ENCODE measurements at places on chromosomes 6 and 20.
A peak's percentile ranks its signal among the peaks of the same experiment; 100 is the strongest.

- no peak for DNase-seq
Measured at GRCh38 chr6:131436358-131436757, 136.7 kb upstream of the ARG1 start.

GRCh38 chr6:145544514-145544913 is 190.8 kb downstream of the EPM2A start:
- no peak for DNase-seq

GRCh38 chr6:119327810-119328209 is 21.8 kb downstream of the MAN1A1 start:
- DNase-seq = no peak

GRCh38 chr6:140601021-140601808 is 1226.8 kb upstream of the CITED2 start:
- DNase-seq = no peak

DNA sequence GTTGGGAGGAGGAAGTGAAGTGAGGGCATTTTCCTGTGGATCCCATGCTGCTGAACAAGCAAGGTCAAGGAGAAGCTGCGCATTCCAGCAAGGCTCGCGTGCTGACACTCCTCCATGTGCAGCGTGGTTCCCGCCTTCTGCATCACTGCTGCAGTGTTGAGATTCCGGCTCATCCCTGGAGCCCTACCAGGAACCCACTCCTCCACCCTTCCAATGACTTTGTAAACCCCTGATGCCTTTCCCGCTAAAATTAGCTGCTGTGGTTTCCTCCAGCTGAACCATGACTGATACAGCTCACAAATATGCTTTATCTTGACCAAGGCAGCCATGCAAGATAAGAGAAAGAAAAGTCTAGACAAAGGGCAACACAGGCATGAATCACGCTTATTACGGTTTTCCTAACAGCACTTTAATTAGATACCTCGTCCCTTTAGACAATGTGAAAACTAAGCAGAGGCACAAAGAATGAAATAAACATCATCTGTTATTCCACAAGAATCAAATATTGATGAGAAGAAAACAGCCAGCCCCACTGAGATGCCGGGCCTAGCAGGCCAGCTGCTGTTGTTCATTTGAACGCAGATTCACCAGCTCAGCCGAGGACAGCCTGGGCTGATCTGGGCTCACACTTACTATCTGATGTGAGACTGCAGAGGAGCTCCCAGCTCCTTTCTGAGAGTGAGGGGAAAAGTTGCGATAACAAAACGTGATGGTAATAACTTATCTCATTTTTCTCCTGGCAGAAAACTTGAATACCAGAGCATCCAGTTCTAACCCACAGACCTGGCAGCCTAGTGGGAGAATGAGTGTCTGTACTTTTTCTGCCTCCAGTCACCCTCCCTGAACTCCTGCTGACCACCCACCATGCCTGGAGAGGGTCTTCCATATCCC is 14.2 kb upstream of the BNIP5 start:
- no peak for DNase-seq

GRCh38 chr6:166650824-166651807 is 24.1 kb upstream of the RPS6KA2 start:
- no peak for DNase-seq

GRCh38 chr6:35581633-35582032 is 68.9 kb upstream of the TULP1 start:
- no peak for DNase-seq

- DNase-seq = no peak
Measured at GRCh38 chr6:96075826-96076225, 60.1 kb downstream of the FUT9 start.

- no peak for DNase-seq
Measured at GRCh38 chr20:54025251-54025771, 45.1 kb downstream of the BCAS1 start.

DNA sequence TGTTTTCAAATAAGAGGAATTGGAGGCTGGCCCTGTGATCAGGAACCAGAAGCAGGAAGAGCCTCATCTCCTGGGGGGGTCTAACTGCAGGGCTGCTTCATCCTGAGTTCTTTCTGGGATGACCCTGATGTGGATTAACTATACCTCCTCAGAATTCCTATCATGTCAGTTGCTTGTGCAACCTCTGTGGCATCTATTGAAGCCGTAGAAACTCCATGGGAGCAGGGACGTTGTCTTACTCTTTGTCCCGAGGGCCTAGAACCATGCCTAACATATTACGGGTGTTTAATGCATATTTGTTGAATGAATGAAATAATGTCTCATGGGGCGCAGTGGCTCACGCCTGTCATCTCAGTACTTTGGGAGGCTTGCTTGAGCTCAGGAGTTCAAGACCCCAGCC is 110.1 kb upstream of the AGPAT4 start:
- no peak for DNase-seq

GRCh38 chr6:133892813-133893691 is 4.1 kb downstream of the TCF21 start:
- no peak for DNase-seq

DNA sequence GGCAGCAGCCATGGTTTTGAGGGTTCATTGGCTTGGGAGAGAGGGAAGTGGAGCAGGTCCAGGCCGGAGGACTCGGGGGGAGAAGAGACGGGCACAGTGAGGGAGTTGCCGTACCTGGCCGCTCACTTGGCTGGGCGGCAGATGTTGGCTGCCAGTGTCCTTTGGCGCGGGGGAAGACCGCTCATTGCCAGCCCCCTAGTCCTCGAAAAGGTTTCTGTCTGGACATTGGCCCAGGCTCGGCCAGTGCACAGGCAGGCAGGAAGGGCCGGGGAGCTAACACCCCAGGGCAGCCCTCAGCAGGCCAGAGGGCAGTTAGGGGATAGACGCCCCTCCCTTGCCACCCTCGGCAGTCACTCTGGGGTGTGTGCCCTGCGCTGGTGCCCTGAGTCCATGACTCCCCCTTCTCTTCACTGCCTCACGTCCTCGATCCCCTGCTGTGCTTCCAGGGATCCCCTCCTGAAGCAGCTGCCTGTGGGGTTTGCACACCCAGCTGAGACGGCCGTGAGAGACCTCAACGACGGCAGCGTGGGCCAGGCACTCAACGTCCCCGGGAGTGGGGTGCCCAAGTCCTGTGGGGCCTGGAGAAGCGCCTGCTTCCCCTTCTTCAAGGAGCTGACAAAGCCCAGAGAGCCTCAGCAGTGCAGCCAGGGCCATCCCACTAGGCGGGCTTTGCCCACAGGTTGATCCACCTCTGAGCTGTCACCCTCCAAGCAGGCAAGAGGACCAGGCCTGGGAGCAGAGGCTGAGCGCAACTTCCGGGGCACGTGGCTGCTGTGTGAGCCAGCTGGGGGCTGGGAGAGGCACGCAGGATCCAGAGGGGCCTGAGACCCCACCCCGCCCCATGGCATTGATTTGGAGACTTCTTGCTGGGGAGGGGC is 20.4 kb downstream of the RBM38 start:
- no peak for DNase-seq

DNA sequence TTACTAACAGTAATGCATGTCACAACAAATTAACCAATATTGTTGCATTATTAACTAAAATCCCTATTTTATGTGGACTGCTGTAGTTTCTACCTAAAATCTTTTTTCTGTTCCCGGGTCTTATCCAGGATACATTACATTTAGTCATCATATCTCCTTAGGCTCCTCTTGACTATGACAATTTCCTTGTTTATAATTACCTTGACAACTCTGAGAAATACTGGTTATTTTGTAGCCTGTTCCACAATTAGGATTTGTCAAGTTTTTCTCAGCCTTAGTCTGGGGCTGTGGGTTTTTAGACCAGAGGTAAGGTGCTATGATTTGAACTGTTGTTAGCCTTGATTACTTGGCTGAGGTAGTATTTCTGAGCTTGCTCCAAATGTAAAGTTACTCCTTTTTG is 3.7 kb downstream of the FBXO5 start:
- no peak for DNase-seq

DNA sequence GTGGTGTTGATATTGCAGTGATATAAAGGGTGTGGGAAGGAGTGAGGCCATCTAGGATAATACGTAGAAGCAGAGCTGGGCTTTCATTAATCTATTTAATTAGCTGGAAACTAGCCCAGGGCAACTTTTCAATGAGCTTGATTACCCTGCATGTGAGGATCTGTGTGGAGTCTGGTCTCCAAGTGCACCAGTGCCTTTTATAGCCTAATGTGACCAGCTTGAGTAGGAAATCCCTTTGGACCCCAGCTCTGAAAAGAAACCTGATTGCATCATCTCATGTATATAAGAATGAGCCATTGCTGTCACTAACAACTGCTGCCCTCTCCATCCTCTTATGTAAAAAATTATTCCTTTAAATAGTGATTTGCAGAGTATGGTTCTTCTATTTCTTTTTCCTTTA is 72.6 kb downstream of the CD109 start:
- DNase-seq = no peak

- DNase-seq = no peak
Measured at GRCh38 chr20:46401478-46401860, 4.9 kb downstream of the ELMO2 start.

DNA sequence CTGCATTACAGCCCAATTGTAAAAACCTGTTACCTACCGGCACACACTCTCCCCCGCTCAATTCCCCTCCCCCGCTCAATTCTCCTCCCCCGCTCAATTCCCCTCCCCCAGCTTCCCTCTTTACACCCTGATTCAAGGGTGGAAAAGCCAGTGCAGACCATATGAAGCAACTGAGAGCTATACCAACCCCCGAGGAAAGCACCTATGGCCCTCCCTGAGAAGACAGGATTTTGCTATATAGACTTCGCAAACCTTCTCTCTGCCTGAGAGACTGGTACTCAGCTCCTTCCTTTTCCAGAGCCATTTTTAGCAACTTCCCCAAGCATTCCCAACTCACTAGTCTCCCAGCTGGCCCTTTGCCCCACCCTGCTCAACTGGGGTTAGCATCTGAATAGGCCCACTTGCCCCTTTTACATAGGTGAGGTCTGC is 7.6 kb downstream of the GNAS-AS1 start:
- DNase-seq = no peak

GRCh38 chr6:139751179-139751578 is 376.7 kb upstream of the CITED2 start:
- DNase-seq = no peak

DNA sequence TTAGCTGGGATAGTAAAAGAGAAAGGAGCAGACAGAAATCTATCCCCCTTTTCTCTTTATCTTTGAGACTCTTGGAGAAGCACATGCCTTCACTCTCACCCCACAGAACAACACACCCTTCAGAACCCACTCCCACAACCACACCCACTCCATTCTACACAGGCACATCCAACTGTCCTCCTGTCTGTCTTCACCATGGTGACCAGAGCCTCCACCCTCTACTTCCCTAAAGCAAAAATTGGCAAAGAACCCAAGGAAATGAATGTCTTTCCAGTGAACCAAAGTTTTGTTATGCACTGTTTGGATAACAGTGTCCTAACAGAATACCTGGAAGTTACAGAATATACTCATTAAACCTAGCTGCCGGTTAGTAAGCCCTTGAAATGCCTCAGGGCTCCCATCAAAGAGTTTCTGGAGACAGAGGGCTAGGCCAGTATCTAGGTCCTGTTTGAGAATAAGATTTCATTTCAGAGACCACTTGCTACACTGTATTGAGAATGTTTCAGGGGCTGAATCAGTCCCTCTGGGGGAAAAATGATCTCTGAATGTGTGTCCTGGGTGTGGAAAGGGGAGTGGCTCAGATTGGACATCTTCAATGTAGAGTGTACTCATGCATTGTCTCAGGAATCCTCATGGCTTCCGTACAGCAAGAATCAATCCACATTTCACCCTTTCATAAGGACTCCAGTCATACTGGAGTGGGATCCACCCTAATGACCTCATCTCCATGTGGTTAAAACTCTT is 101.1 kb downstream of the LY86 start:
- DNase-seq = peak; percentile 48

GRCh38 chr6:75437421-75437891 is 56.1 kb downstream of the FILIP1 start:
- no peak for DNase-seq

DNA sequence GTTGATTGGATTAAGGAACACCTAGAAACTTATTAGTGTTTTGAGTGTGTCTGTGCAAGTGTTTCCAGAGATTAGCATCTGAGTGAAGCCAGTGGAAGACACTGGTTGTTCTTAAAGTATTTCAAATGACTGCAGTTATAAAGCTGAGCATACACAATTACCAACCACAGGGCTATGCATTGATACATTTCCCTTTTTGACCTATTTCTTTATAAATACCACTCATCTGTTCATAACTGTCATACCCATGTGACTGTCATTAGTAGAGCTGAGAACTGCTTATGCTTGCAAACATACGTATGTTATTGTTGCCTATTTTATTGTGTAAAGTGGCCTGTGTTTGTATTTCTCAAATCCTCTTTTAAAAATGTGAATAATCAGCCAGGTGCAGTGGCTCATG is 15.3 kb upstream of the ZC3H12D start:
- DNase-seq = no peak

GRCh38 chr6:136918706-136919105 is 3.4 kb upstream of the SLC35D3 start:
- DNase-seq = no peak

- no peak for DNase-seq
Measured at GRCh38 chr6:79420054-79420453, 117.2 kb downstream of the LCA5 start.

DNA sequence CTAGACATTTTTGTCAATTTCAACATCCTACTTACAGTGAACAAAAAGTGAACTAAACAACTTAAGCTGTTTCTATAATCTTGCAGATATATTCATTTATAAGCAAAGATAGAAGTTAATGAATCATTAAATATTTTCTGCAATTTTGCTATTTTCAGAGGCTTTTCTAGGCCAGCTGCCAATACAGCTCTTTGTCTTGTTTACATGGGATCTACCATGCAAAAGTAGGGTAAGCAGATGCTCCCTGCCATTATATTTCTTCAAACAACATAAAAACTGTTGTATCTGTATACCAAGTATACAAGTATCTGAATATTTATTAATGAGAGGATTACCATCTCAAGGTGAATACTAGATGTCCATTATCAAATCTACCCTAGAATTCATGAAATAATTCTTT is 15.4 kb downstream of the PNISR start:
- no peak for DNase-seq

DNA sequence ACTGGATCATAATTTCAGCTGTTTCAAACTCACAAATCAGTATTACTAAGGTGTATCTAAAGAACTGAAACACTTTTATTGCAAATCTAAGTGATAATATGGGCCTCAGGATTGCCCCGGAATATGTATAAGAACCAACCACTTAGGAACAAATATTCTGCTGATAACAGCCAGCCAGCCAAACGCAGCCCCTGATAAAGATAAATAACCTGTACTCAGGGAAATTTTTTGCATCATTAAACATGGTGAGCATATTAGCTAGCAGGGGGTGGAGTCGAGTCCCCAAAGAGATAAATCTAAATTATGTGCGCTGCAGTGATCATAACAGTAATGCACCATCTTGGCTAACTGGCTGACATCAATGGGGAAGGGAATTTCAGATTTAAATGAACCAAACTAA is 410.2 kb upstream of the MAP3K7 start:
- DNase-seq = no peak

DNA sequence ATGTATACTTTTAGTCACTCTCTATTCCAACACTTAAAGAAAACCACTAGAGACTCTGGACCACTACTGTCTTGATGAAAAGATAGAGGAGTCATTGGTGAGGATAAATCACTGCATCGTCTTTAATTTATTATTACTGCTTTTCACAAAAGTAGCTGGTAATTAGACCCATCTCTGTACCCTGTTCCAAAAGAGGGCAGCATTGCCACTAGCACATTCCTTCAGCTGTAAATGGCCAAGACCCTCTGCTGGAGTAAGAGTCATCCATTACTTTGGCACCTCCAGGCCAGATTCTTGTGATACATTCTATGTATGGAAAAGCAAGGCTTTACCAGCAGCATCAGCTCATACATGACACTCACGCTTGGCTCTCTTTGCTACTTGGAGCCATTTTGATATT is 49.5 kb upstream of the PREP start:
- no peak for DNase-seq

- DNase-seq = no peak
Measured at GRCh38 chr6:10472634-10473033, 48.5 kb upstream of the GCNT2 start.

GRCh38 chr6:2558098-2558680 is 192.5 kb downstream of the MYLK4 start:
- no peak for DNase-seq
